Activated naive CD4-positive, alpha-beta T cell treated with anti-CD3 and anti-CD28 coated beads, Interleukin-2, amount 50 U/mL, for 72 hours (primary cell): ENCODE measurements at places on chromosomes 12 and 14. TPM values are rescaled to one million over a fixed set of nuclear protein-coding genes. Genes with fewer than 3 reads are reported as not detected.

ANG gene
- 0.48 TPM for total RNA-seq

GRCh38 chr14:86852530-86852929, 1140.5 kb downstream of the GALC start:
- no peak for DNase-seq

GRCh38 chr14:69968132-69968531, 88.9 kb downstream of the SMOC1 start:
- DNase-seq = no peak

PRR13 gene
- total RNA-seq = 226 TPM

GRCh38 chr14:63051301-63051700, 6.0 kb upstream of the KCNH5 start:
- DNase-seq = no peak

DNA sequence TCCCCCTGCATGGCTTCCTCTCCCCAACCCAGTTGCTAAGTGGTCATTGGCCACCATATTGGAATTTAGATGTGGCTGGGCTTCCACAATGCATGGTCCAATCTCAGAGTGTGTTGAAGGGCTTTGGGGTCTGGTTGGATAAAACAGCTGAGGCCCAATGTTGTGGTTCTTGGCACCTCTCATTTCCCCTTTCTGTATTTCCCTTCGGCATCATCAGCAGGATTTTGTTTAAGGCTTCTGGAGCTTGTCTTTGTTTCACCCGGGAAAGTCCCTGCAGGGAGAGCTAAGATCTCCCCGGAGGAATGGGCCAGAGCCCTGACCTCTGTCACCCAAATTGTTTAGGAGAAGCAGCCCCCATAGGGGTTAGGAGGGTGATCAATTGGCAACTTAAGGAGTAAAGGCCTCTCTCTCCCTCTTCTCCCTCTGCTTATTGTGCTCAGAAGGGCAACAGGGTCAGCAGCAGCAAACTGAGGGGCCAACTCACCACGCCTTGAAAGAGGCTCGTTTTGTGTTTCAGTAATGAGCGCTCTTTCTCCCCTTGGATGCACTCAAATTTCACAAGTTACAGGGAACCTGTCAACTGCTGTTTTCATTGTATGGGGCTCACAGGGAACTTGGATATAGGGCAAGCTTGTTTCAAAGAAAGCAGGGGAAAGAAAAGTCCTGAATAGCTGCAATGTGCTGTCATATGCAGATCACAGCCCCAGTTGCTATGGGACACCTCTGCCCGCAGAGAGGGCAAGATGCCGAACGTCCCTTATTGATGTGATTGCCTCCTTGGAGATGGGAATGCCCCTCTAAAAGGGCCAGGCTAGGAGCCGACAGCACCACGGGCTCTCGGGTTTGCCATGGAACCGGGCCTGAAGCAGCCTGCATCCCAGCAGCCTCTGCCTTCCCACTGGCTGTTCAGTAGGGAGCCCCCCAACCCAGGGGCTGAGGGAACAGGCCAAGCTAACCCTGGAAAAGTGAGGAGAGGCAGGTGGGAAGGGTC, 223.7 kb downstream of the ZFP36L1 start:
- no peak for DNase-seq

- no peak for DNase-seq
Observed at GRCh38 chr12:96335270-96335669, 65.0 kb downstream of the CDK17 start.

UBE3B gene
- total RNA-seq = 28.8 TPM

GRCh38 chr14:70116278-70116677, 72.5 kb downstream of the SLC8A3 start:
- no peak for DNase-seq

SIRT4 gene
- 3.3 TPM for total RNA-seq
